Stimulated activated CD4-positive, alpha-beta T cell treated with anti-CD3 and anti-CD28 coated beads, Interleukin-4, amount 100 ng/mL, for 24 hours (primary cell): ENCODE measurements at places on chromosomes 3 and 15.
A peak's percentile ranks its signal among the peaks of the same experiment; 100 is the strongest.

- no peak for DNase-seq
These were observed 858 bp downstream of the NTRK3 start for GRCh38 chr15:88255484-88256278.

DNA sequence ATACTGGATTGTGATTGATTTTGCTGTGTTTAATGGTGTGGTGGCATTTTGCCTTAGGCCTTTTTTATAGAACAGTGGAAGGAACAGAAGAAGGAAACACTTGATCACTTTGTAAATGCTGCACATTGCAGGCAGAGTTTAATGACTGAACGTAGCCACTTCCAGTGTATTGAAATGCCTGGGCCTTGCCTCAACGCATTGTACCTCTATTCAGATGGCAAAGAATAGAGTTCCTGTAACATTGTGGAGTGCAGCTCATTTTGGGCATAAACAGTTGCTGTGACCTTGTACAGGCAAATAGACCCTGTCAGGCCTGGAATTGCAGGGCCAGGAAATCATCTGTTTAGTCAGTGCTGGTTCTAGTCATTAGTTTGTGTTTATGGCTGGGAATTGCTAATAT, 225.0 kb downstream of the EPHA3 start:
- DNase-seq: no peak

DNA sequence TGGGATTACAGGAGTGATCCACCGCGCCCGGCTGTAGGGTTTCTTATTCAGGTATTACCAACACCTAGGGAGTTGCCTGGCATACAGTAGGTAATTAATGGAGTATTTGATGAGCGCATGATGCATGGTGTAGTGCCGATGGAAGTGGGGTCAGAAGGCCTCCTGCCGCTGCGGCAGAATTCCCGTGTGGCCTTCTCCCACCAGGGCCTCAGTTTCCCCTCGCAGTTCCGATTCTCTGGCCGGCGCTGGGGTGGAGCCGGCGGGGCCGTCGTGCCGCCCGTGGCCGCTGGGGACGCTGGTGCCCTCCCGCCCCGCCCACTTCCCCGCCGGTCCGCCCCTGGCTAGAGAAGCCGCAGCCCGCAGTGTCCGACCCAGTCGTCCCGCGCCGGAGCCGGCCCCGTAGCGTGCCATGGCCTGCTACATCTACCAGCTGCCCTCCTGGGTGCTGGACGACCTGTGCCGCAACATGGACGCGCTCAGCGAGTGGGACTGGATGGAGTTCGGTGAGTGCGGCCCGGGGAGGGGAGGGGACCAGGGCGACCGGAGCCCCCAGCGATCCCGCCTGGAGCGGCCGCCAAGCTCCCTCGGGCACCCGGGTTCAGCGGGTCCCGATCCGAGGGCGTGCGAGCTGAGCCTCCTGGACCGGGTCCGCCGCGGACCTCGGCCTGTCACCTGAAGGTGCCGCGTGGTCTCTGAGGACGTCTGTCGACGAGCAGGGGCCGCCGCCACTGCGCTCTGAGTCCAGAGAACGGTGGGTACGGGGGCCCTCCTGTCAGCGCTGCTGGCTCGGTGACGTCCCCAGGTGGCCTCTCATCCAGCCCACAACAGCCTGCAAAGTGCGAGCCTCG, at the start of gene IRAK2:
Gene IRAK2, plus strand, starts transcription at position 374 of the 848 bp plus-strand sequence. Its CDS starts 36 bp downstream, at position 410.
- peak; percentile 59 for DNase-seq

DNA sequence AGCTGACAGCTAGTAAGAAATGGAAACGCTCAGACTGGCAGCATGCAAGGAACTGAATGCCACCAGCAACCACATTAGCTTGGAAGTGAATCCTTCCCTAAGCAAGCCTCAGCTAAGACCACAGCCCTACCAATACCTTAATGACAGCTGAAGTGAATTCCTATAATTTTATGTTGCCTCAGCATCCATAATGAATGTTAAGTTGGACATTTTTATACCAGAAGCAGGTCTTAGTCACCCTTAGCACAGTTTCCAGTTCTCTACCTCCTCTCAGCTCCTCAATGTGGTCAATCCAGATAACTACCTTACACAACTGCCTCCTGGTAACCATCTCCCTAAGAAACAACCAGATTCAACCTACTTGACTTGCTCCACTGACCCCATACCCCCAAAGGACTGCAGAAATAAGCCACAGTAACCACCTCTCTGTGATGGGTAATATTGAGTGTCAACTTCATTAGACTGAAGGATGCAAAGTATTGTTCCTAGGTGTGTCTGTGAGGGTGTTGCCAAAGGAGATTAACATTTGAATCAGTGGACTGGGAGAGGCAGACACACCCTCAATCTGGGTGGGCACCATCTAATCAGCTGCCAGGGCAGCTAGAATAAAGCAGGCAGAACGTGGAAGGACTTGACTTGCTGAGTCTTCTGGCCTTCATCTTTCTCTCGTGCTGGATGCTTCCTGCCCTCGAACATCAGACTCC, 33.5 kb downstream of the NEDD4 start:
- no peak for DNase-seq

GRCh38 chr15:73906346-73907034, 19.8 kb upstream of the LOXL1 start:
- no peak for DNase-seq

DNA sequence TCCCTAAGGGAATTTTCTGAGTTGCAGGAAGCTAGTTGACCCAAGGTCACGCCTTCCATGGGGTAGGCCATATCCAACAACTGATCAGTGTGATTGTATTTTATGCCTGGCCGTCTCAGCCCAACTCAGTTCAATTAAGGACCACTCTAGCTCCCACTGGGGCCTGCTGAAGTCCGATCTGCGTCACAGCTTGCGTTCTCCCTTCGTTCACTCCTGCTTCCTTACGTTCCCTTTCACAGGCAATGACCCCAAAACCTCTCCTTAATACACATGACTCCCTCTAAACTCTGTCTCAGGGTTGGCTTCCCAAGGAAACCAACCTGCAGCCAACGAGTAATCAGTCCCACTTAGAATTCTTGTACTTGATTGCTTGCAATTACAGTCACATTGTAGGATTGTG, 428.0 kb downstream of the RBMS3 start:
- DNase-seq: no peak

GRCh38 chr3:17469520-17469919, 272.9 kb downstream of the TBC1D5 start:
- no peak for DNase-seq

- no peak for DNase-seq
These were observed 12.7 kb downstream of the SEC61A1 start for GRCh38 chr3:128064962-128065361.

- no peak for DNase-seq
These were observed 429.2 kb upstream of the NR2F2 start for GRCh38 chr15:95901271-95901670.

- DNase-seq: no peak
These were observed 48.8 kb upstream of the PLXND1 start for GRCh38 chr3:129655291-129655700.

- no peak for DNase-seq
These were observed 124.6 kb upstream of the ABHD17C start for GRCh38 chr15:80570553-80570952.

- DNase-seq: peak; percentile 47
These were observed 407.1 kb upstream of the CFAP20DC start for GRCh38 chr3:59456852-59457485.
